B cell (primary cell): ENCODE measurements at places on chromosomes 12 and 14.

- H3K4me3 ChIP-seq, result no peak overlapping the region
- peaks cover 16% of the 10 kb centered on the region for H3K27me3 ChIP-seq
- H3K27ac ChIP-seq, result no peak overlapping the region
- peaks cover 24% of the 10 kb centered on the region for H3K4me1 ChIP-seq
These were observed 35.7 kb downstream of the RIN3 start for GRCh38 chr14:92549105-92549858.

- no peaks in the 10 kb centered on the region for H3K27me3 ChIP-seq
- no peak overlapping the region for H3K27ac ChIP-seq
- DNase-seq, result no peak
- no peaks in the 10 kb centered on the region for H3K4me1 ChIP-seq
These were observed 115.9 kb downstream of the NTN4 start for GRCh38 chr12:95674631-95675030.

- peak; percentile 56 for DNase-seq
- H3K4me3 ChIP-seq, result no peak overlapping the region
- no peaks in the 10 kb centered on the region for H3K36me3 ChIP-seq
- H3K27ac ChIP-seq, result no peak overlapping the region
- no peaks in the 10 kb centered on the region for H3K27me3 ChIP-seq
These were observed 37.1 kb downstream of the CMAS start for GRCh38 chr12:22083167-22083566.

DNA sequence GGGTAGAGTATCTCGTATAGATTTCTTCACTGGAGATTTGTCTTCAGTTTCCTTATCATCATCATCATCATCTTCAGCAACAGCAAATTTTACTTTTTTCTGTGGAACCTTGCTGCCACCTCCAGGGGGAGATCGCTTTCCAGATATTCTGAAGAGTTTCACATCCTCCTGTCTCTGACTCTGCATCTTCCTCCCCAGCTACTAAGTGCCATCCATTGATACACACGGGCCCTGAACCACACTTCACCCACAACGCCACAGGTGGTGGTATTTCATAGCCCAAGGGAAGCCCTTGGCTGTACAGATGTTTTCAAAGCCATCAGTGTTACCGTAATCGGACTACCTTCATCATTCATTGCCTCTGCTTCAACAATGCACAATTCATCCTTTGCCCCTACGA lies 82.2 kb downstream of the PPP2R5C start:
- peaks cover 51% of the 10 kb centered on the region for H3K4me1 ChIP-seq
- H3K27me3 ChIP-seq, result no peaks in the 10 kb centered on the region
- peak overlapping the region; percentile 75 for H3K27ac ChIP-seq
- H3K36me3 ChIP-seq, result peaks cover 5% of the 10 kb centered on the region

GRCh38 chr12:38689195-38689594 lies 216.2 kb downstream of the CPNE8 start:
- H3K4me1 ChIP-seq, result no peaks in the 10 kb centered on the region
- DNase-seq, result no peak
- no peak overlapping the region for H3K27ac ChIP-seq

- no peak for DNase-seq
- H3K4me3 ChIP-seq, result no peak overlapping the region
- no peaks in the 10 kb centered on the region for H3K36me3 ChIP-seq
- no peak overlapping the region for H3K27ac ChIP-seq
These were observed 87.6 kb downstream of the GALNT8 start for GRCh38 chr12:4807813-4808212.

GRCh38 chr12:56989861-56990610 lies 16.3 kb downstream of the ZBTB39 start:
- H3K4me3 ChIP-seq, result no peak overlapping the region
- no peak overlapping the region for H3K27ac ChIP-seq
- H3K36me3 ChIP-seq, result no peaks in the 10 kb centered on the region

DNA sequence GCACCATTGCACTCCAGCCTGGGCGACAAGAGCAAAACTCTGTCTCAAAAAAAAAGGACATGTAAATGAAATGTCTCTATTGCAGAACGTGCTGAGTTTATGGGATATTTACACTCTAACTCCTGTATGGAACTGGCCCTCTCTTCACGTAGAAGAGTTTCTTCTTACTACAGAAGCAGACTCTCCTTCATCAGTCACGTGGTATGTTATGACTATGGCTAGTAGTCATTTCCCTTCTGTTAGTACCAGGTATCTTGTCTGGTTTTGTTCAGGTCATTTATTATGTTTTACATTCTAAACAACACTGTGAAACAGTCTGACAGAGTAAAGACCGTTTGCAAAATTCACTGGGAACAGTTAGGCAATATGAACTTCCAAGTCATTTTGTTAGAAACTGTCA lies 20.3 kb downstream of the KNTC1 start:
- H3K4me1 ChIP-seq, result peaks cover 17% of the 10 kb centered on the region
- no peak overlapping the region for H3K4me3 ChIP-seq
- peaks cover 29% of the 10 kb centered on the region for H3K36me3 ChIP-seq
- H3K27me3 ChIP-seq, result no peaks in the 10 kb centered on the region
- H3K27ac ChIP-seq, result no peak overlapping the region
- DNase-seq, result no peak

GRCh38 chr14:95265106-95266094 lies 54.3 kb downstream of the CLMN start:
- peaks cover 27% of the 10 kb centered on the region for H3K4me1 ChIP-seq
- H3K27ac ChIP-seq, result peak overlapping the region; percentile 32
- no peaks in the 10 kb centered on the region for H3K27me3 ChIP-seq
- H3K36me3 ChIP-seq, result no peaks in the 10 kb centered on the region
- peak; percentile 82 for DNase-seq

DNA sequence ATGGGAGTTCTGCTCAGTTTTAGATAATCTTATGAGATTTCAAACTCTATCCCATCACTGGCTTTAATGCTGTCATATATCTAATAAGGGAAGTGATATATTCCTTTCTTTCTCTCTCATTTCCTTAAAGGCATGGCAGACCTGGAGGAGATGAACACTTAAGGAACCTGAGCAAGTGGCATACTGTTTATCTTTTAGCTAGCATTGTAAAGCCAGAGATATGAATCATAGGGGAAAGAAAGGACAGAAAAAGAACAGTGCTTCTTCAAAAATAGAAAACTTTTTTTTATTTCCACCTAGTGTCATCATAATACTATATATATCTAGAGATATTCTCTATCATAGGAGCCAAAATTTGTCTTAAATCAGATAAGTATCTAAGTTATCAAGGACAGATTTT lies 68.3 kb upstream of the PSMA6 start:
- no peak for DNase-seq
- no peaks in the 10 kb centered on the region for H3K36me3 ChIP-seq
- H3K4me3 ChIP-seq, result no peak overlapping the region

GRCh38 chr12:5797661-5798060 lies 147.4 kb downstream of the ANO2 start:
- no peaks in the 10 kb centered on the region for H3K27me3 ChIP-seq
- H3K4me3 ChIP-seq, result no peak overlapping the region
- H3K4me1 ChIP-seq, result no peaks in the 10 kb centered on the region

DNA sequence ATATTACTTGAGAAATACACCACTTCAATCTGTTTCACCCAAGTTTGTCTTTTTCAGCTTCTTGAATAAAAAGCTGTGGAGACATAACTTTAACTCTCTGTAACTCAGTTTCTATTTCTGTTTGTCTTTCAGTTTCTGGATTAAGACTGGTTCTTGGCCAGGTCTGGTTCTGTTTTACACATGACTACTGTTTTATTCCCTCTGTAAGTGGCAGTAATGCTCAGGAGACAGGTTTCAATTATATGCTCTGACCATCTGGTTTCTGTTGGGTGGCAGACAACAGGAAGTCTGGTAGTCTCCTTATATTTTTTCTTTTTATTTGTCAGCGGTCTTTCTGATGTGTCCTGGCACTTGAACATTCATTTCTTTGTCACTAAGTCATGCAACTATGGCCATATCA lies 102.9 kb downstream of the RPS29 start:
- H3K27me3 ChIP-seq, result no peaks in the 10 kb centered on the region
- no peaks in the 10 kb centered on the region for H3K4me1 ChIP-seq
- no peak overlapping the region for H3K27ac ChIP-seq
- no peaks in the 10 kb centered on the region for H3K36me3 ChIP-seq
- DNase-seq, result no peak
- no peak overlapping the region for H3K4me3 ChIP-seq

- H3K4me1 ChIP-seq, result no peaks in the 10 kb centered on the region
- no peaks in the 10 kb centered on the region for H3K36me3 ChIP-seq
- no peak for DNase-seq
- no peak overlapping the region for H3K4me3 ChIP-seq
- H3K27me3 ChIP-seq, result peaks cover 4% of the 10 kb centered on the region
- H3K27ac ChIP-seq, result no peak overlapping the region
These were observed 144.6 kb upstream of the MYL2 start for GRCh38 chr12:111064982-111065381.
